ENCODE measurements at places on chromosomes 1 and 21. TPM values are rescaled to one million over a fixed set of nuclear protein-coding genes. Genes with fewer than 3 reads are reported as not detected.

DNA sequence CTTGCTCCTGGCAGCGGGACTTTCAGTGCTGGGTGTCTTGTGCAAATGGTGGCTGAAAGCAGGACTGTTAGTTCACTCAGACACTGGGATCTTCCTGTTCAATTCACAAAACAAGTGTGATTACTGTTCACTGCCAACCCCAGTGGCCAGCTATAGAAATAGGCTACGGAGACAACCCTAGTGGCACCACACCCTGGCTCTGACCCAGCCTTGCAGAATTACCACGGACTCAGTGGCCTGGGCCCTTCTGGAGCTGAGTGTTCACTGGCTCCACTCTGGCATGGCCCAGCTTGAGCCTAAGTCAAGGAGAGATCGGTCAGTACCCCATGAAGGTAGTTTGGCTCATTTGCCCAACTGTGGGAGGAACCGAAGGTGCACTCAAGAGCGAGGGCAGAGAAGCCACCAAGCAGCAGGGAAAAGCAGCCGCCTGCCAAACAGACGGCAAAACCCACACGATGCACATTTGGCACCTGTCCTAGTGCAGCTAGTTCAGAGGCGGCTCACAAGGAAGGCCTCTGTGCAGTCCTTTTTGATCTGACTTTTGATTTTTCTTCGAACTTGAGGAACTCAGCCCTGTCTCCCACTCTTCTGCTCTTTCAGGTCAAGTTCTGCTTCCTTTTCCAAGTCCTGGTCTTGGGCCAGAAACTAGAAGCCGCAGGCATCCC is 5.9 kb downstream of the KIAA2013 start:
- H3K27me3 ChIP-seq = no peaks in the 10 kb centered on the region
- H3K4me3 ChIP-seq = no peak overlapping the region
- H3K4me1 ChIP-seq = peaks cover 10% of the 10 kb centered on the region
- no peak overlapping the region for H3K27ac ChIP-seq

DNA sequence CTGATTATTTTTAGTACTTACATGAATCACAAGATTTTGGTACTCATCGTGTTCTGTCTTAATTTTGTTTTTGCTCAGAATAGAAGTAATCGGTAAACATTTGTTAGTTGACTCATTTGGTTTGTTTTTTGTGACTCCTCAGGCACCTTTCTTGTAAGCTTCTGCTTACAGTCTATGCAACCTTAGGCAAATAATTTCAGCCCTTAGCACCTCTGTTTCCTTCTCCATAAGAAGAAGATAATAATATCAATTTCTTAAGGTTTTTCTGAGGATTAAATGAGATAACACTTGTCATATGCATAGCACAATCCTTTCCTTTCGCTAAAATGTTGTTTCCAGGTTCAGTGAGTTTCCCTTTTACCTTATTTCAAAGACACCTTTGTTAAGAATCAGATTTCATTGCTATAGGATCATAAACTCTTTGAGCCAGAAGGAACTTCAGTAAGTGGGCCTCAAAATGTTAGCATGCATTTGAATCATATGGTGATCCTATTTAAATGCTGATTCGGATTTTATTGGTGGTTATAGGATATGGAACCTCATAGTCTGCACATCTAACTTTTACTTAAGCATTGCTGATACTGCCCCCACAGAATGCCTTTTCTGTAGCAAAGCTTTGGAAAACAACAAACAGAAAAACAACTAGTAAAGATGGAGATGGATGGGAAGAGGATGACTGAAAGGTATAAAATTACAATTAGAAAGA is 272.7 kb upstream of the CACYBP start:
- H3K4me1 ChIP-seq = no peaks in the 10 kb centered on the region
- H3K27ac ChIP-seq = no peak overlapping the region
- no peaks in the 10 kb centered on the region for H3K27me3 ChIP-seq
- H3K4me3 ChIP-seq = no peak overlapping the region

GRHL3 gene
- total RNA-seq = not detected

PTGFRN gene
- 148 TPM for total RNA-seq

- H3K27ac ChIP-seq = no peak overlapping the region
- no peaks in the 10 kb centered on the region for H3K27me3 ChIP-seq
- no peak overlapping the region for H3K4me3 ChIP-seq
- no peak for DNase-seq
- H3K36me3 ChIP-seq = no peaks in the 10 kb centered on the region
- H3K4me1 ChIP-seq = peaks cover 7% of the 10 kb centered on the region
Observed at GRCh38 chr1:85947186-85947585, 209.4 kb downstream of the COL24A1 start.

- no peak for DNase-seq
- no peaks in the 10 kb centered on the region for H3K27me3 ChIP-seq
- peaks cover 29% of the 10 kb centered on the region for H3K36me3 ChIP-seq
- peaks cover 24% of the 10 kb centered on the region for H3K4me1 ChIP-seq
- no peak overlapping the region for H3K27ac ChIP-seq
- no peak overlapping the region for H3K4me3 ChIP-seq
Observed at GRCh38 chr1:25907601-25908000, 1.4 kb upstream of the STMN1 start.

DNA sequence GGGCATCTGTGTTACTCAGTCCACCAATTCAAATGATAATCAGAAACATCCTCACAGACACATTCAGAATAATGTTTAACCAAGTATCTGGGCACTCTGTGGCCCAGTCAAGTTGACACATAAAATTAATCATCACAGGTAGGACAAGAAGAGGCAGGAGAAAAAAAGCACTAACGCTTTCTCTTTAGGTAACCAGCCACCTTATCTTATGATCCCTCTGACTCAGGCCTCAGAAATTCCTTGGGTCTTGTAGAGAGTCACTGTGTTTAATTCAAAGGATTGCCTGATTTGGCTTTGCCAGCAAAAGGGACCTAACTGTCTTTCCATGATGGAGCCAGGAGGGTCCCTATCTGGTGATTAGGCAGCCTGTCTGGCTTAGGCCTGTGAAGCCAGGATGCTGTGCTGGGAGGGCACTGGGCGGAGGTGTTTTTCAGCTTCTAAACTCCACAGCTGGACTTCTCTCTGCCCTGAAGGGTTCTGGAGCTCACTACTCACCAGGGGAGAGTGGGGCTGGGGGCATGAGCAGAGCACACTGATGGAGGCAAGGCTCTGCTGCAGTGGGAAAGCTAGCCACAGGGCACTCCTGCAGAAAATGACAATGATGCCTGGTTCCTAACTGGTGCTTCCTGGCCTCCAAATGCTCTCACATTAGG is 36.4 kb upstream of the STUM start:
- no peak overlapping the region for H3K27ac ChIP-seq
- H3K4me3 ChIP-seq = no peak overlapping the region
- H3K27me3 ChIP-seq = no peaks in the 10 kb centered on the region
- DNase-seq = no peak
- H3K4me1 ChIP-seq = no peaks in the 10 kb centered on the region

GRCh38 chr1:178055093-178055492 is 38.8 kb upstream of the RASAL2 start:
- no peak overlapping the region for H3K4me3 ChIP-seq
- H3K4me1 ChIP-seq = peaks cover 3% of the 10 kb centered on the region
- H3K36me3 ChIP-seq = no peaks in the 10 kb centered on the region
- H3K27ac ChIP-seq = no peak overlapping the region
- no peak for DNase-seq

DNA sequence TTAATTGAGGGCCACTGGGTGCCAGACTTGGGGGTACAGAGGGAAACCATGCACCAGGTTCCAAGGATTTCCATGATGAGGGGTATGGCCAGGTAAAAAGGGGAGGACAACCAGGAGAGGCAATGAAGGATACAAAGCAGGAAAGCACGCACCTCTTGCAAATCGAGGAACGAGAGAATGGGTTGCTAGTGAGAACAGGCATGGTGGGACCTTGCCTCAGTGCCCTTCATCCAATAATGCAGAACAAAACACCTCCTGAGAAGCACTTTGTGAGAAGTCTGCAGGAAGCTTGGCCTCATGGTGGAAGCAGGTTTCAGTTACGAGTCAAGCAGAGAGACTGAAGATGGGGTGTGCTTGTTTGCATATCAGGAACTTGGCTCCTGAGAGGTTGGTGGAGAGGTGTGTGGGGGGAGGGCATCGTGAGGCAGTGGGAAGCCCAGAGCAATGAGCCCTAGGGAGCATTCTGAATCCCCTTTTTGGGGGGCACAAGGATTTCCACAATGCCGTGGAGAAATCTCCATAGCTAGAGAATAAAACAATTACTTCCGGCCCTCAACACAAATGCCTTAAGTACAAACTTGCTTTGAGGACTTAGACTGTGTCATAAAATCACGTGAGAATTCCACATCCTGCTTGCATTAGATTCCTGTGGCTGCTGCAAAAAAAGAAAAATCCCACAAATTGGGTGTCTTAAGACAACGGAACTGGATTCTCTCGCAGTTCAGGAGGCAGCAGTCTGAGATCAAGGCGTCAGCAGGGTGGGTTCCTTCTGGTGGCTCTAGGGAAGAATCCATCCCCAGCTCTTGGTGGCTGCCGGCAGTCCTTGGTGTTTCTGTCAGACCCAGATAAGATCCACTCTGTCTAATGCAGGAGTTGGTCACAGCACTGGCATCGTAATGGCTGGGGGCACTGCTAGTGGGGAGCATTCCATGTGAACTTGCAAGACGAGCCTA is 54.9 kb upstream of the BACE2 start:
- no peaks in the 10 kb centered on the region for H3K36me3 ChIP-seq
- DNase-seq = peak; percentile 14
- no peak overlapping the region for H3K27ac ChIP-seq

All from SJCRH30 (cell line).